D721Med (cell line): ENCODE measurements at places on chromosomes 16 and 17.

- DNase-seq, result no peak
Measured at GRCh38 chr17:8664456-8665126, 34.1 kb upstream of the MYH10 start.

GRCh38 chr16:2233046-2233775, 3.0 kb upstream of the DNASE1L2 start:
- no peak for DNase-seq

DNA sequence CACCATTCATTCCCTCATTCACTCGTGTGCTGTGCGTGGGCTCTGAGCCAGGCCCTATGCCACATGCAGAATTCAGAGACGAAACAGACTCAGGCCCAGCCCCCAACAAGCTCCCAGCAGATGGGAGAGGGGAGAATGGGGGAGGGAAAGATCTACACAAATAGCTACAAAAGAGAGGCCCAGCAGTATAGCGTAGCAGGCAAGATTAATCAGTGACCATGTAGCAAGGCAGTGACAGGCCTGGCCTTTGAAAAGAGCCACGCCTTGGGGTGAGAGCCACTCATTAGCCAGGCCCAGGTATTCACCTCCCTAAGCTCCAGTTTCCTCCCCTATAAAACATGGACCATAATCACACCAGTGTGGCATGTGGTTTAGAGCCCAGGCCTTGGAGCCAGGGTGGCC, 16.4 kb upstream of the KRT19 start:
- DNase-seq, result no peak

GRCh38 chr16:50185005-50185505, 31.9 kb downstream of the TENT4B start:
- DNase-seq, result no peak

DNA sequence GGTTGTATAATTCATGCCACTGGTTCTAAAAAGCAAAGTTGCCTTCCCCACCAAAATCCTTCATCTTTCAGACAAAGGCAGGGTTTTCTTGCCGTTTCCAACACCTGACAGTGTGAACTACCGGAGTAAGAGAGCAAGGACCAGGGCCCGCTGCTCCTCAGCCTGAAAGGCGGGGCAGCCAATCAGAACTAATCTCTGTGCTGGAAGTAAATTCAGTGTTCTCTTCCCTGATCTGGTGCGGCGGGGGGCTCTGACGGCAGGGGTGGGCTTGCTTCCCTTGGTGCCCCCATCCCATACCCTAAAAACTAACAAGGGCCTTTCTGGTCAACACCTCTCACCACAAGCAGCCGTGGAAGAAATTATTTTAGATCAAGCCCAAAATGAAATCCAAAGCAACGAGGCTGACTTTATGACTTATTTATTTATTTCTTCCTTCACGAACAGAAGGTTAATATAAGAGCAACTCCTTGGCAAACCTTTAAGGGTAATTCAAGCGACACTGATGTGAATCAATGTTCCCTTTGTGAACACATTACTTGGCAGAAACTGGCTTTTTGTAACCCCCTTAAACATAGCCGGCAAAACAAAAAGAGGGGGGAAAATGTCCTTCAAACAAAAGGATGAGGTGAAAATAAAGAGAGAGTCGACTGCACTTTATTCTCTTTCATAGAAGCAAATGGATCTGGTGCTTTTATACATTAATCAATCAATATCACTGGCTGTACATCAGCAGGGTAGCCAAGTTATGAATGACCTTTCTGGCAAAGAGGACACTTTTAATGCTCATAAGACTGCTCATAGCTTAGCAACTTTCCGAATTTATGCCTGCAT, 189.9 kb downstream of the ZFHX3 start:
- no peak for DNase-seq

DNA sequence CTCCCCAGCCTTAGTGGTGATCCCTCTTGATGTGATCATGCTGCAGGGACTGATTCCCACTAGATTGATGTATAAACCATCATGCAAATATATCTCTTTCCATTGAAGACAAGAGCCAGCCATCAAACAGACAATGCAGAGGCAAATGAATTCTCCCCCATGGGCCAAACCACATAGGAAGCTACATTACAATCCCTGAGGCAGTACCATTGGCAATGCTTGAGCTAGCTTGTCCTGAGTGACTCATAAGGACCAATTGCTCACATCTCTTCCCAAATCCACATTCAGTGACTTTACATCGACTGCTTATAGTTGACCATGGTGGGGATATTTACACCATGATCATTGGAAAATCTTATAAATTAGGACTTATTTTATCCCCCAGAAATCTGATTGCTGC, 242.2 kb downstream of the SHISA9 start:
- no peak for DNase-seq

GRCh38 chr16:56672761-56673536, 3.3 kb downstream of the MT1H start:
- no peak for DNase-seq

DNA sequence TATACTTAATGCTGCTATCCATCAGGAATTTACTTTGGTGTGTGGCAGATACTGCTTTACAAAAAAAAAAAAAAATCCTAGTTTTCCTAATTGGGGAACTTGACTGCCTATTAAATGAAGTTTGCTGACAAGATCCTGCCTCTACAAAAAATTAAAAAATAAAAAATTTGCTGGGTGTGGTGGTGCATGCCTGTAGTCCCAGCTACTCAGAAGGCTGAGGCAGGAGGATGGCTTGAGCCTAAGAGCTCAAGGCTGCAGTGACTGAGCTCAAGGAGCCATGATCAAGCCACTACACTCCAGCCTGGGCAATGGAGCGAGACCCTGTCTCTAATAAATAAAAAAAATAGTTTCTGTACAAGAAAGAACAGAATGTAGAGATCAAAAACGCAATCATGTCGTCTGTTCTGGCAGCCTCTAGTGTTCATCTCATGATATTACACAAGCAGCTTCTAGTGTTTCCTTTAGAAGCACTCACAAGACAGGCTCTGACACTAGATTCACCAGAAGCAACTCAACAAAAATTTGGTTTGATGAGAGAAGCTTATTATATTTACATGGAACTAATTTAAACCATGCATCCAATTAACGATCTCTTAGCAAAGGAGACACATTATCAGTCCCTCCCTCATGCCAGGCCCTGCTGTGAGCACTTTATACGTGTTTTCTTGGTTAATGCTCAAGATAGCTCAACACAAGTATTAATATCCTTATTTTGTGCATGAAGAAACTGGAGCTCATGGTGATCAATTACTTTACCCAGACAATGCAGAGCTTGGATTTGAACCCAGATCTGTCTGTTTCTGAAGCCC, 6.8 kb upstream of the KRTAP17-1 start:
- DNase-seq, result no peak

- DNase-seq, result no peak
Measured at GRCh38 chr17:28891201-28891600, 6.3 kb downstream of the FLOT2 start.

- DNase-seq, result no peak
Measured at GRCh38 chr16:65116216-65116615, 5.6 kb downstream of the CDH11 start.

DNA sequence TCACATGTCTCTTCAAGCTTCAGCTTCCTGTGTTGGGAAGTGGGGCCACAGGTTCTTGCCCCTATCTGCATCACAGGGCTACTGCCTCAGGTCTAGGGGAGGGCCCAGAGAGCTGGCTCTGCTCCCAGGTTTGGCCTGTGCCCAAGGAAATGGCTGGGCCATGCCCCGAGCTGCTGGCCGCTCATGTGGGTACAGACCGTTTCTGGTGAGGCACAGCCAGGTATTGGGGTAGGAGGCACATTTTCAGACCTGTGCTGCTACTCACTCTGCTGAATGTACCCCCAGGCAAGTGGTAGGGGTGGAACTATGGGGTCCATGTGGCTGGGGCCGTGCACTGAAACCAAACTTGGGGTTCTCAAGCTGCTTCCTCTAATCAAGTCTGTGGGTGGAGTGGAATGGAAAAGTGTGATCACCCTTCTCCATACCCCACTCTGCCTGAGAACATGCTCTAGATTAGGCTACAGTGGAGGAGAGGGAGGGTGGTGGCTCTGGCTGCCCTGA, 4.6 kb downstream of the GAS2L2 start:
- no peak for DNase-seq

DNA sequence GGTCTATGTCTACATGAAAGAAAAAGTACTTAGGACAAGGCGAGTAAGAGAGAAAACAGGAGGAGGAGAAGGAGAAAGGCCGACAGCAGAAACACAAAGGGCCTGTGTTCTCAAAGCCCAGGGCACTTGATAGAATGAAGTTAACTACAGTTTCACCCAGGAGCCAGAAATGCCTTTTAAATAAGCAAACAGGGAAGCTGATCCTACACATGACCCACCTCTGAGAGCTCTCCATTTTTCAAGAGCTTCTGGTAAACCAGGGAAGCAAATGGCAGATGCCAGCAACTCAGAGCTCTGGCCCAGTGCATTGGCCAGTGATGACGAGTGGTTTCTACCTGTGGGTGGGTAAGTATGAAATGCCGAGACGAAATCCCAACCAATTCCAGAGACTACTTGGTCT, 163.4 kb downstream of the ZFHX3 start:
- no peak for DNase-seq

GRCh38 chr16:77308163-77308561, 109.0 kb downstream of the SYCE1L start:
- no peak for DNase-seq

- no peak for DNase-seq
Measured at GRCh38 chr16:66871840-66872239, 8.5 kb upstream of the PDP2 start.

DNA sequence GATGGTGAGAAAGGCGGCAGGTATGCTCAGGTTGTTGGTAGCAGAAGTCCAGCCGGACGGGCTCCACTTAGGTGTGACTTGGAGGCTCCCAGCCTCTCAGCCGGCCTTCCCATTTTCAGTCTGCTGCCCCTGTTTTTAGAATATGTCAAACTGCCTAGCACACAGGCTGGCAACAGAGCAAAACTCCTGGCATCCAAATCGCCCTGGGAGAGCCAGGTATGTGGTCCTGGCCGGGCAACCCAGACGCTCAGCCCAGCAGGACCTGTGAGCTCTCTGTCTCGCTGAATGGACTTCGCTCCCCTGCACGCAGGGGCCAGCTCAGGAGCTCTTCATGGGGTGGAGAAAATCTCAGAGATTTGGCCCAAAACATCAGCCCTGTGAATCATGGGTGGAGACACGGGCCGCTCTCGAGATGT, 147.9 kb upstream of the CHMP6 start:
- no peak for DNase-seq

DNA sequence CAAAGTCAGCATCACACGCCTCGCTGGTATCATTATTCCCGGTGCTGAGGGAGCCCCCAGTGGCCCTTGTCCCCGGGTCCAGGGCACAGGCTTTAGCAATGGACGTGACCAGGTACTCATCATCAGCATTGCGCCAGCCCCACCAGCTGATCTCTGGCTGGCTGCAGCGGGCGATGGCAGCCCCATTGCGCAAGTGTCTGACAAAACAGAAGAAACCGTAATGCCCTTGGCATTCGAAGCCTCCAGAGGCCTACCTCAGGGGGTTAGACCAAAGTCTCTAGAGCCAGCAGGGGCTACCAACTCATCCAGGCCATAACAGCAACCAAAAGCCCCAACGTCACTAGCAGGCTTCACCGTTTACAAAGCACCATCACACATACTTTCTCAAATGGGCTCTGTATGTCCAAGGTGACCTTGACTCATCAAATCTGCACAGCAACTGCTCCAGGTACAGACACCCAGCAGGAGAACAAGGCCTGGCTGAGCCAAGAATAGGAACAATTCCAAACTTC, 7.3 kb downstream of the MTMR4 start:
- DNase-seq, result no peak

DNA sequence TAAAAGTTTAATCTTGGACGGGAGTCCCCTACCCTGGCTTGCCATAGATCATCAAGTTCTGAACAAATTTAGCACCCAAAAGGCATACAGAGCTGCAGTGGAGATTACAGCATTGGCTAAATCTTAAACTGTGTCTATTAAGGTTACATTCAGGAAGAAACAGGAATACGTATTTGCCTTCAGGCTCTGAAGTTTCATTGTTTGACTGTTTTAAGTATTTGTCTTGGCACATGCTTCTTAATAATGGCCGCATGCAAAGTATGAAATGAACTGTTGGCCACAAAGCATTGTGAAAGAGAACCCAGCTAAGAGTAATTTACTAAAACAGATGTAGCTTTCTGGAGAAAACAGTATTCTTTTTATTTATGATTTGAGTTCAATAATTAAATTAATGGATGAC, 63.9 kb upstream of the CNEP1R1 start:
- no peak for DNase-seq

- no peak for DNase-seq
Measured at GRCh38 chr16:680625-680945, 375 bp downstream of the STUB1 start.

GRCh38 chr16:974001-974601, 3.3 kb upstream of the LMF1 start:
- DNase-seq, result no peak
